ENCODE measurements at places on chromosomes 7 and 10.

DNA sequence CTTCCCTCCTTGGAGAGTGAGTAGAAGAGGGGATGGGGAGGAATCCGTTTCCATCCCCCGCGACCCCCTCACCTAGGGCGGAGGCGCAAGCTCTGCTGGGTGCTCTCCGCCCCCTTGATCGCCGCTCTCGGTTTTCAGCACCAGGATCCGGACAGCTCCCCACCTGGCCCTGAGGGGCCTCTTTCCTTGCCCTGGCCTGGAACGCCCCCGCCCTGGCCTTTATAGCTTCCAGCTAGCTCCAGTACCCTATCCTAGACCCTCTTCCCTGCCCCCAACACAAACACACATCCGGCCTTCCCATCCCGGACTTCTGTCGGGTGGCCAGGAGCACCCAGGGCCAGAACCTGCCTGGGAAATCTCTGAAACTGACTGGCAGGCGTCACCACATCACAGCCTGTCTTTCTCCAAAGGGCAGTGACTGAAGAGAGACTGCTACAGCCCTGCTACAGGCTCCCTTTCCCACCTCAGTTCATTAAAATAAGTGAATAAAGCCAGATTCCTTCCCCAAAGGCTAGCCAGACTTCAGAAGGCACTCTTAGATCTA is 72.3 kb upstream of the LEP start:
- no peak for DNase-seq

DNA sequence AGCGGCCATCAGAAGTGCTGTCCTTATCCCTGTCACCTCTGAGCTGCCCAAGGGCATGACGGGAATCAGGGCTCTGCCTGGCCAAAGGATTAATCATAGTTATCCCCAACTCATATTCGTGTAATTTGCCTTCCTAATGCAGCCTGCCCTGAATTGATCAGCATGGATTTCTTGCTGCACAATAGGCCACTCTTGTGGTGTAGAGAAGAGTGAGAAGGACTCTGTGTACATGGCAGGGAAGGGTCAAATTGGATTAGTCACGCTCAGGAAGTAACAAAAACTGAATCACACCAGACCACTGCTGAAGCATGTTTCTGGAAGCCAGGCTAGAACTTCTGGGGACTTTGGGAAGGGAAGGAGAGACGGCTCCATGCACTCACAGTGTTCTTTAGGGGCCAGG is 227.0 kb downstream of the BUB3 start:
- no peak for DNase-seq

DNA sequence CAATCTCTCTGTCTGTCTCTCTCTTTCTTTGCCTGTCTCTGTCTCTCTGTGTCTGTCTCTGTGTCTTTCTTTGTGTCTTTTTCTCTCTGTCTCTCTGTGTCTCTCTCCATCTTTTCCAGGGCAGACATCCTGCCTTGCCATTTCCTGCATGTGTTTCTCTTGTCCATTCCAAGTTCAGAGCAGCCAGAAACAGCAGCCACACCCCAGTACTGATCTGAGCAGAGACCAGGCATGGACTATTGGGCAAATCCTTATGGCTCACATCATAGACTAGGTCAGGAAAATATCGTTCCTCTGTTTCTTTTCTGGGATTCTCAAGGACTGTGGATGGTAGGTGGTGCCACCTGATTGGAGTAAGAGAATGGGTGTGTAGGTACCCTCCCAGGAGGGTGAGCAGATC is 95.8 kb downstream of the RAMP3 start:
- DNase-seq: no peak

DNA sequence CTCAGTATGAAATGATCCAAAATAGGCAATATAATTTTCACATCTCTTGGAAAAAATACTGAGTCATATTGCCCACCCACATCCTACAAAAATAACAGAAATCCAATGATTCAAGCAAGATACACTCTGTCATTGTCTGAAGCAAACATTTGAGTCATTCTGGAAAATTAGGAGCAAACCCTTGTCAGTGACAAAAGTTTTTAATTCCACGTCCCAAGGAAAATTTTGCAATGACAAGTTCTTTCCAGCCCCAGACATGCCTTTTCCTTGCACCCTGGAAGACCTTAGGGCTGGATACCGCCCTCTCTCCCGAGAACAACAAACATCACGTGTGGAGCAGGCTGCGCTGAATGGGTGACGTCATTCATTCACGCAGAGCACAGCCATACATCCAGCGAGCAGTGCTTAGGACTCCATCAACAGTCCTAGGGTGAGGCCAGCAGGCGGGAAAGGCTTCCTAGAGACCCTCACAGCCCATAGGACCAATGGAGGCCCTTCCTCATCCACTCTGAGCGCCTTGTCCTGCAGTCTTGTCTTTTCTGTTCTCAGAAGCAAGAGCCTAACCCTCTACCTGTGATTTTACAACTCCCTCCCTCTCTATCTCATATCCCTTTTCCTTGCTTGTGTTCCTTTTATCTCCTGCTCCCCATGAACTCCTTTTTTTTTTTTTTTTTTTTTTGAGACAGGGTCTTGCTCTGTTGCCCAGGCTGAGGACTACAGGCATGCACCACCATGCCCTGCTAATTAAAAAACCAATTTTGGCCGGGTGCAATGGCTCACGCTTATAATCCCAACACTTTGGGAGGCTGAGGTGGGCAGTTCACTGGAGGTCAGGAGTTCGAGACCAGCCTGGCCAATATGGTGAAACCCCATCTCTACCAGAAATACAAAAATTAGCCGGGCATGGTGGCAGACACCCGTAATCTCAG is 23.5 kb upstream of the KDM7A start:
- DNase-seq: peak; percentile 62

GRCh38 chr10:81995254-81995653 is 120.3 kb downstream of the NRG3 start:
- no peak for DNase-seq

GRCh38 chr10:91313796-91314485 is 93.5 kb downstream of the PCGF5 start:
- DNase-seq: no peak

GRCh38 chr10:69641261-69641980 is 11.4 kb downstream of the FAM241B start:
- DNase-seq: no peak

- DNase-seq: no peak
Measured at GRCh38 chr10:114708717-114709335, 50.8 kb upstream of the ABLIM1 start.

GRCh38 chr7:122546496-122546895 is 152.4 kb downstream of the RNF133 start:
- DNase-seq: no peak

DNA sequence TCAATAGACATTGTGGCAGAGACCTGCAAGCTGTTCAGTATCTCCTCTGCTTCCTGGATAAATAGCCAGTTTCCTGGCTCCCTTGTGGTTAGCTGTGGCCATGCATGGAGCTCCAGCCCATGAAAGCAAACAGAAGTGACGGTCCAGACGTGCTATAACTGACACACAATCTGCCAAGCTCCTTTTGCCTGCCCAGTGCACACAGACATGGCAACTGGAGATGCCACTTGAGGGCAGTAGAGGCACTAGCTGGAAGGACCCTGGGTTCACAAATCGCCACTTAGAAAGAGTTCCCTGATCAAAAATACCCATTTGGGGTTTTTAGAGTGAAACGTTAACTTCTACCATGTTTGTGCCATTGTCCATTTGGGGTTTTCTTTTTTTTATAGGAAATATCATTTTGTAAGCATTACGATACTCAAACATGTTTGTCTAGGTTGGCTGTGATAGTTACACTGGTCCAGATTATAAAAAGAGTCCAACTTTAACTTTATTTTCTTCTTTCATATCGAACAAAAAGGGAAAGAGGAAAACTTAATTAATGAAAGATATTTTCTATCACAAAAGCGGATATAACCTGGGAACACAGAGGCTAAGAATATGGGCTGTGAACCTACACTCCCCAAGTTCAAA is 31.3 kb downstream of the KIN start:
- DNase-seq: no peak

DNA sequence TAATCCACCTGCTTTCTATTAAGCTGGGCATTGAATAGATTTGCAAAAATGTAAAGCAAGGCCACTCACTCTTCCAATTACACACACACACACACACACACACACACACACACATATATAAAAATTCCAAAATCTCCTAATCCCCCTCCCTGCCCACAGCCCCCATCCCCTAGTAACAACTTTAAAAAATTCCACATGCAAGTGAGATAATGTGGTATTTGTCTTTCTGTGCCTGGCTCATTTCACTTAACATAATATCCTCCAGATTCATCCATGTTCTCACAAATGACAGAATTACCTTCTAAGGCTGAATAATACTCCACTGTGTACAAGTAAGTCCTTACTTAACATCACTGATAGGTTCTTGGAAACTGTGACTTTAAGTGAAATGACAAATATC is 24.2 kb downstream of the SH2D4B start:
- no peak for DNase-seq

GRCh38 chr7:106114716-106115383 is 2.7 kb upstream of the SYPL1 start:
- DNase-seq: no peak

DNA sequence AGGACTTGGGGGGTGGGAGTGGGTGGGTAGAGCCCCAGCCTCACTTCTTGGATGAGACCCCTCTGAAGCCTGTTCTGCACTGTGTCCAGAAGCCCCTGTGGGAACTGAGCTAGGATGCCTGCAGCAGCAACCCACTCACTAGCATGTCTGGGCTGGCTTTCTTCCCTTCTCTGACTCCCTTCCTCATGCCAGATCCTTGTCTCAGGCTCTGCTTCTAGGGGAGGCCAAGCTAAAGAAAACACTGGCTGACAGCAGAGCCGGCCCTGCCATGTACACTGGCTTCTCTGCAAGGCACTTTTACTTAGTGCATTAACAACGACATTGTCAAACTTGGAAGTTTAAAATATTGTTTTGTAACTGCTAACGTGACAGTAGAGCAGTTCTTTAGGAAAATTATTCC is 50.2 kb downstream of the ARHGAP22 start:
- DNase-seq: no peak

DNA sequence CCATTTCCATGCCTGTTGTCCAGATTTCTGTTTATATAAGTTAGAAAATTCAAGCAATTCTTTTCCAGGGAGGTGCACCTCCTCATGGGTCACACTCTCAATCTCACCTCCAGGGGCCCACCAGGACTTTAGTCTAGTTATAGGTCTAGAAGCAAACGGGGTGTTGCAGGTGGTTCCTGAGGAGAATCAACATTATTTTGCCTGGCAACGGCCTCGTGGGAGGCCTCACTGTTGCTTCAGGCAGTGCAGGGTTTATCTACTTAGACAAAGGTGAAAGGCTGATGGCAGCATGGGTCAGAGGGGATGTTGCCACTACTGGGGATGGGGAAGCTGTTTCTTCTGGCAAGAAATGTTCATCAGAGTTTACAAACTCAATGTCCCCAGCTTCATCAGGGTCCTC is 56.7 kb upstream of the LRRC18 start:
- DNase-seq: no peak
